Stimulated activated CD8-positive, alpha-beta memory T cell treated with anti-CD3 and anti-CD28 coated beads, Interleukin-7, amount 100 ng/mL, for 24 hours (primary cell): ENCODE measurements at places on chromosomes 11 and 22.

GRCh38 chr11:34234086-34234740 is 123.6 kb downstream of the ABTB2 start:
- peak; percentile 43 for DNase-seq

DNA sequence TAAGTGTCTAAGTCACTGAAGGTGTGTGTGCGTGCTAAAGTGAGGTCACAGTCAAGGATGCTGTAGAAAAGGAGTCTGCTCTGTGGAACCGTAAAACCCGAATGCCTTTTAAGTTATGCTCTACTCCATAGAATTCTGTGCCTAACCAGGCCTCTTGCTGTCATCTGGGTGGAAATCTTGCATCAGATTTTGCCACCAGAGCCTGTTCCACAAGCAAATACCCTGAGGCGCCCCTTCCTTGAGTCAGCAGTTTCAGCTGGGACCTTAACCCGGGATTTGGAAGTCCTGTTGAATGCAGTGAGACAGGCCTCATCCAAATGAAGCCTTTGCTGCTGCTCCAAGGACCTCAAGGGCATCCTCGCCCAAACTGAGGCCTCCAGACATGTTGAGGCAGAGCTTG is 109.8 kb downstream of the WNT11 start:
- no peak for DNase-seq

DNA sequence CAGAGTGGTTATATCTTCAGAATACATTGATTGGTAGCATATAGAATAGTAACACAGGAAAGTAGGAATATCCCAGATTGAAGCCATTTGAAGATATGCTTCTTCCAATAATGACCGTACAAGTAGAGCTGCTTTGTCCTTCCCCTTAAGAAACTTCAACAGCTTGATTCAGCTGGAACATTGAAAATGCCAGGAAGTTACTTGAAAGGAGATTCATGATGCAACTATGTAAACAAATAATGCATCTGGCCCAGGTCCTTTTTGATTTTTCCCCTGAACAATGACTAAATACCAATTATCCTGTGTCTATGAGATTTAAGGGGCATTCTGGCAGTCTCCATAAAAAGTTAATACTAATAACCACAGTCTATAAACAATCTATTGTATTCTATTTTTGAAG is 3.0 kb downstream of the DKK3 start:
- no peak for DNase-seq

GRCh38 chr22:43754176-43754575 is 57.9 kb downstream of the EFCAB6 start:
- DNase-seq: no peak

DNA sequence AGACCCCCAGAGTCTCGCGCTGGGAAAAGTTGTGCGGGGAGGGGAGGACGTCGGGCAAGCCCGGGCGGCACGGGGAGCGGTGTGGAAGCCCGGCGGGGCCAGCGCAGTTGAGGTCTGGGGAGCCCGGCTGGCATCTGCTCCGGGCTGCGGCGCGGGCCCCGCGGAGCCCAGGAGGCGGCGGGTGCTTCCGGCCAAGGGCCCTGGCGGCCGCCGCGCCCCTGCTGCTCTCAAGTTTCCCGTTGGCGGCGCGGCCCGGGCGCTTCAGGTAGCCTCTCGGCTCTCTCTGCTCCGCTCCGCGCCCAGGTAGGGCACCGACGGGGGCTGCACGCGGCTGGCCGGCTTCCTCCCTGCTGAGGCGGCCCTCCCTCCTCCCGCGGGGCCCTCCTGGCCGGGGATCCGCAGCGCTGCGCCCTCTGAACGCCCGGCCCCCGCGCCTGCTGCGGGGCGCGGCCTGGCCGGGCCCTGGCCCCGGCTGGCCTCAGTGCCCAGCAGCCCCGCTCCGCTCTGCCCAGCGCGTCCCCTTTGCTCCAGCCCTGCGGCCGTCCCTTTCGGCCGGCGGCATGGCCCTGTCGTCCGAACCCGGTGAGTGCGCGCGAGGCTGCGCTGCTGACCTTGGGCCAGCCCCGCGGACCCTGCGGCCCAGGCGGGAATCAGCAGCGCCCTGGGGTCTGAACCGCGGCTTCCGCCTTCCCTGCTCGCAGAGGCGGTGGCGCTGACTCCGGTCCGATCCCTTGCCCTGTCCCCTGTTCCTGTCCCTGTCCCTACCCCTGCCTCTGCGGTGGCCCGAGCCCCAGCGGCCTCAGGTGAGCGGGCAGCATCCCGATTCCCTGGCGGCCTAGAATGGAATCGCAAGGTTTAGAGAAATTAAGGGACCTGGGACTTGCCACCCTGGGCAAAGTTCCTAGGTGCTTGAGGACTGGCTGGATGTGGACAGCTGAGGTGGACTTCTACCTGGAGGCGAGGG is 4.3 kb upstream of the AMPD3 start:
- no peak for DNase-seq

GRCh38 chr11:5298451-5298850 is 3.3 kb downstream of the OR51B4 start:
- DNase-seq: no peak

DNA sequence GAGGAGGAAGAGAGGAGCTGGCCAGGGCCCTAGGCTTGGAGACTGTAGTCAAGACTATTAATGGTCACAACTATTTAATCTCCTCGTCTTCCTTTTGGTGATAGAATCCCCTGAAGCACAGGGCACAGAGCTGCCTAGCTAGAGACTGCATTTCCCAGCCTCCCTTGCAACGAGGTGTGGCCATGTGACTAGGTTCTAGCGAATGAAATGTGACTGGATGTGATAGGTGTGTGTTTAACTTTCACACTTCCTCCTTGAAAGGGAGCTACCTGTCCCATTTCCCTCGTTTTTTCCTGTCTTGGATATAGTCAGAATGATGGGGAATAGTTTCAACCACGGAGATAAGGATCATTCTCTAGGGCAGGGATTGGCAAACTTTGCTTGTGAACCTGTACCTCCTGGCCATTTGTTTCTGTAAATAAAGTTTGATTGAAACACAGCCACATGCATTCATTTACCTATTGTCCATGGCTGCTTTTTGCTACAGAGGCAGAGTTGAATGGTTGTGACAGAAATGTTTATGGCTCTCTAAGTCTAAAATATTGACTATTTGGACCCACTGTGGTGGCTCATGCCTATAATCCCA is 313.5 kb downstream of the MIAT start:
- DNase-seq: no peak

GRCh38 chr11:126212089-126212660 is 593 bp downstream of the FAM118B start:
- DNase-seq: no peak

- DNase-seq: no peak
Observed at GRCh38 chr11:24240496-24241175, 256.2 kb upstream of the LUZP2 start.

- DNase-seq: no peak
Observed at GRCh38 chr11:64936539-64936938, 846 bp upstream of the GPHA2 start.

GRCh38 chr22:26377170-26377830 is 51.8 kb upstream of the ASPHD2 start:
- DNase-seq: no peak

DNA sequence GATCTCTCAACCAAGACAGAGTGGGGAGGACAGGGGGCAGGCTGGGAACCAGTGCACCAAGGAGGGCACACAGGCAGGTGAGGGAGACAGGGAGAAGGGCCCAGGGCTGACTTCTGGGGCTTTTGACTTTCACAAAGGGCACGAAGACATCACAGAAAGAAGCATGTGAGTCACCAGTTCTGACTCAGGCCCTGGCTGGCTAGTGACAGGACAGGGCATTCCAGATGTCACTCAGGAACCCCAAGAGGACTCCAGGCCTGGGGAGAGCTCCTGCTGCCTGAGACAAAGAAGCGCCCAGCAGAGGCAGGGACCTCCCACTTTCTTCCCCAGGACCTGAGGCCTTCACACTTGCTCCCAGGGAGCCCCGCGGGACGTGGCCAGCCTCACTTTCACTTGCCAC is 497.2 kb downstream of the BUD13 start:
- DNase-seq: no peak

- DNase-seq: no peak
Observed at GRCh38 chr22:31350410-31350863, 4.3 kb upstream of the PATZ1 start.

- DNase-seq: no peak
Observed at GRCh38 chr11:33912405-33913361, 20.8 kb upstream of the LMO2 start.

DNA sequence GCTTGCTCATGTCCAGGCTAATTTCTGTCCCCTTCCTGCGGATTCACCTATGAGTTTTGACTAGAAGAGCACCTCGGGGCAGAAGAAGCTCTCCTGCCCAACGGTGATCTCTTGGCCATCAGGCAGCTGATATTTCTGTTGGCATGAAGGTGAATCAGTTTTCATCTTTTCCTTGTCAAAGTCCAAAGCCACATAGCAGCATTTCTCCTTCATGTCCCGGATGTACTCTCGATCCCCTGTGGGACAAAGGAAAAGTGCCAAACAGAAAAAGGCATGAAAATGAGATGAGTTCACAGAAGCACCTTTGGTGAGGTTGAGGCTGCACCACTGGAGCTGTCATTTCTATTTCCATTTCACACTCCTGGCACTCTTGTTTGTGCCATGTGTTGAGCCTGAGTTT is 56.8 kb downstream of the DHCR7 start:
- no peak for DNase-seq

DNA sequence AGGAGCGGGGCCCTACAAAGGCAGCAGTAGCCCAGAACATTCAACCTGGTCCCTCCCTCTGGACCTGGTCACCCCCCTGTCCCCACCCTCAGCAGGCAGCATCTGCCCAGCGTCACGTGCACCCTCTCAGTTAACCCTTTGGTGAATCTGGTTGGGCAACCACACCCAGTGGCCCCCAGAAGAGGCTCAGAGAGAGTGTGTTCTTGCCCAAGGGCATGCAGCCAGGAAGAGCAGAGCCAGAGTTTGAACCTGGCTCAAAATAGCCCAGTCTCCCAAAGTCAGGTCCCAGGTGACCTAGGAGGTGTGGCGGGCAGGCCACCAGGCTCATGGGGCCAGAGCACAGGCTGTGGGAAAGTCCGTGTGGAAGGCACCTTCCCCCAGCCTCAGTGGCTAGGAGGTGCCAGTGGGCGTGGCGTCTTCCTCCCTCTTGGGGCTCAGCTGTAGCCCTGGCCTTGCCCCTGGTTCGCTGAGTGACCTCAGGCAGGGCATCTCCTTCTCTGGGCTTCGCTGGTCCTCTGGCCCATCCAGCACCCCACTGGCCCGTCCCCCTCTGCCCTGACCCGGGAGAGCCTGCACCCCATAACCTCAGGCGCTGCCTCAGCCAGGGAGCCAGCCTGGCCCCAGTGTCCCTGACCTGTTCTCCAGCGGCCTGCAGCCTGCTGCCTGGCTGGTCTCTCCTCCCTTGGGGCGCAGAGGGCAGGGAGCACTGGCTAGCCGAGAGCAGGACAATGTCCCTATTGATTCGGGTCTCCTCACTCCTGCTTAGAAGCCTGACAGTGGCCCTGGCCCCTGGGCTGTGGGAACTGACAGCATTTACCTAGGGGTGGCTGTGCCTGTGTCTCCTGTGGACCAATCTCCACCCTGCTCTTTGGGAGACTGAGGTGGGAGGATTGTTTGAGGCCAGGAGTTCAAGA is 7.0 kb downstream of the ALDH3B1 start:
- no peak for DNase-seq

DNA sequence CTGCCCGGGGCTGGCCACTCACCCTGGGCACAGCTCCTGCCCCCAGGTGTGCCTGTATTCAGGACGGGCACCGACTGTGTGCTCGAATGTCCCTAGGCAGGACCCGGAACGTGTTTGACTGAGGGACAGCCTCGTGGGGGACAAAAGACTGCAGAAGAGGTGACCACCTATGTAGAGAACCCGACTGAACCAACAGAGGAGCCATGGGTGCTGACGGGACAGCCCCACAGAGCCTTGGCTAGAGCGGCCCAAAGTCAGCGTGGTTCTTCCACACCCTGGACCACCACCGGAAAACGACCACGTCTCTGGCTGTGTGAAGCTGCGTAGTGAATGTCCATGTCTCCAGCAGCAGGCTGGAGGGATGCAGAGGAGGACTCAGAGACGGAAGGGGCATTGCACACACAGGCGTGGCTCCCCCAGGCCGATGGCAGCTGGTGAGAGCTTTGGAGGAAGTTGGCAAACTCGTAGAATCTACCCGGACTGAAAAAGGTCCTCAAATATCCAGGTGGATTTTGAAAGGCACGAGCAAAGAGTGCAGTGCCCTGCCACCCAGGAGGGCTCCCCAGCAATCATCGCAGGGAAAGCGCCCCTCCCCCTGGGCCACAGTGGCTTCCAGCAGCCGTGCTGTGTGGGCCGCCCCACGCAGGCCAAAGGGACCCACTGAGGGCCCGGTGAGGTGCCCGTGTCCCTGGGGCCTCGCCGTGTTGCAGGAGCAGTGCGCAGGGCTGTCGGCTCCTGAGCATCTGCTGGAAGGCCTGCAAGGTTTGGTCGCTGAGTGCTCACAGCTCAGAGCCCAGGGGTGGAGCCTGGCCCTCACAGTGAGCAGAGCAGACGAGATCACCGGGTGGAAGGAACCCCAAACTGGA is 17.5 kb upstream of the MUC5B start:
- no peak for DNase-seq

DNA sequence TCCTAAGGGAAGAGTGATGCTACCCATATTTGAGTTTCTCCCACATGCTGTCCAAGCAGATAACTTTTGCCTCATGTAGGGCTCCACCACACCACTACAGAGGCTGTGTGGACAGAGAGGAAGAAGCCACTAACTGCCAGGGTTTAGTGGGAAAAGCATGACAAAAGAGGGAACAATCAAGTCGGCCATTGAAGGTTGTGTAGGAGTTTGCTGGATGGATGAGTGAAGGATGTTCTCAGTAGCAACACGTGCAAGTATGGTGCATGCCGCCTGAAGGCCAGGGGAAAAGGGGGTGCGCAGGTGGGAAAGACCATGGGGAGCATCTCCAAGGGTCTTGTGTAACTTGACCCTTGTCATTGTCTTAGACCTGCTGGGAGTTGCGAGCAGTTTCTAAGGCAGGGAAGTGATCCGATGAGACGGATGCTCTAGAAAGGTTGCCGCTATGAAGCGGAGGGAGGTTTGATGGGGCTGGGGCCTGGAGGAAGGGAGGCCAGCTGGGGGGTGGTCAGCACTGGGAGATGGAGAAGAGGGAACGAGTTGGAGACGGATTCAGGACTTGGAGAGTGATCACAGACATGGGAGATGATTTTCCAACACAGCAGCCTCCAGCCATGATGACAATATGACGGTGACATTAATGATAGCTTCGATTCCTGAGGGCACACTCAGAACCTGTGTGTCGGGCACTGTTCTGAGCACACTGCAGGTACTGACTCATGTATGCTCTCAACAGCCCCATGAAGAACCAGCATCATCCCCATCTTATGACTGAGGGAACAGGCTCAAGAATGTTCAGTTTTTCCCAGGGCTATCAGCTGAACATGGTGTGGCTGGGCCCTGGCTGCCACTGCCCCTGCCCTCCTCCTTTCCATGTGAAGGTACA is 53.7 kb downstream of the CD6 start:
- DNase-seq: no peak

GRCh38 chr22:42025421-42025820 is 26.8 kb downstream of the WBP2NL start:
- DNase-seq: no peak
